ENCODE measurements at places on chromosomes 6 and 20.

DNA sequence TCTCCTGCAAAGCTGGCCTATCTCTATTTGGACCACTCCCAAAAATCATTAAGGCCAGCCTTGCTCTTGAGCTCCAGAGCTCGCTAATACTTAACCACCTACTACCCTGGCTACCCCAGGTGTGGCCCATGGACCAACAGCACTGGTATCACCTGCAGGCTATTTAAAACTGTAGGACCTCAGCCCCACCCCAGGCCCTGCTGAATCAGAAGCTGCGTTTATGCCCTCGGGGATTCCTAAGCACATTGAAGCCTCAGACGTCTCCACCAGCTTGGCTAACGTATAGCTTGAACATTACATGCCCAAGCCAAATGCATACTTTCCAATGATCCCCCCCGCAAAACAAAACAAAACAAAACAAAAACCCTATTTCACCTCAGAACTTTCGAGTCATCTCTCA is 19.7 kb upstream of the SPAG4 start:
- no peak for DNase-seq

GRCh38 chr6:130831607-130832006 is 4.4 kb downstream of the SMLR1 start:
- no peak for DNase-seq

GRCh38 chr20:57212534-57213276 is 53.7 kb downstream of the BMP7 start:
- no peak for DNase-seq

GRCh38 chr20:47524015-47524784 is 22.5 kb downstream of the NCOA3 start:
- DNase-seq, result no peak

- no peak for DNase-seq
Measured at GRCh38 chr20:20628314-20628713, 84.1 kb downstream of the RALGAPA2 start.

GRCh38 chr6:100618351-100618671 is 153.6 kb upstream of the SIM1 start:
- no peak for DNase-seq

DNA sequence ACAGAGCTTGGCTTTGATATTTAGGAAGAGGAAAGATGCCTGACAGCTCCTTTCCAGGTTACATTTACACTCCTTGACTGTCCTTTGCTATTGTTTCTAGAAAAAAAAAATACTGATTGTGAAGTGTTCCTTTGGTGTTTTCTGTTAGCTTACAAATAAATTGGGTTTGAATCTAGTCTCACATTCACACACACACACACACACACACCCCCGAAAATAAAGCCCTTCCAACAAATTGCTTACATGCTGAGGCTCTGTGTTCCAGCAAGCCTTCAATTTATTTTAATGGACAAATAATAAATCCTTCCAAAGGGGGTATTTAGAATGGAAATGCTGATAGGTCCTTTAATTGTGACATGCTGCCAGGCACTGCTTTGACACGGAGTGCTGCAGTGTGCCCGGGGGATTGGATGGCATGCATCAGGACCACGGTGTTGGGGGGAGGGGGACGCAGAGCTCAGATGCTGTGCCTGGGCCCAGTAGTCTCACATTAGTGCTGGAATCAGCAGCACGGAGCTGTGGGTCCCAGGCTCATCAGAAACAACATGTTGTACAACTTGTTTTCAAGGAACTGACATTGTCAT is 199.9 kb downstream of the CD83 start:
- no peak for DNase-seq

GRCh38 chr6:34791164-34791700 is 651 bp upstream of the BLTP3A start:
- DNase-seq, result peak; percentile 58

DNA sequence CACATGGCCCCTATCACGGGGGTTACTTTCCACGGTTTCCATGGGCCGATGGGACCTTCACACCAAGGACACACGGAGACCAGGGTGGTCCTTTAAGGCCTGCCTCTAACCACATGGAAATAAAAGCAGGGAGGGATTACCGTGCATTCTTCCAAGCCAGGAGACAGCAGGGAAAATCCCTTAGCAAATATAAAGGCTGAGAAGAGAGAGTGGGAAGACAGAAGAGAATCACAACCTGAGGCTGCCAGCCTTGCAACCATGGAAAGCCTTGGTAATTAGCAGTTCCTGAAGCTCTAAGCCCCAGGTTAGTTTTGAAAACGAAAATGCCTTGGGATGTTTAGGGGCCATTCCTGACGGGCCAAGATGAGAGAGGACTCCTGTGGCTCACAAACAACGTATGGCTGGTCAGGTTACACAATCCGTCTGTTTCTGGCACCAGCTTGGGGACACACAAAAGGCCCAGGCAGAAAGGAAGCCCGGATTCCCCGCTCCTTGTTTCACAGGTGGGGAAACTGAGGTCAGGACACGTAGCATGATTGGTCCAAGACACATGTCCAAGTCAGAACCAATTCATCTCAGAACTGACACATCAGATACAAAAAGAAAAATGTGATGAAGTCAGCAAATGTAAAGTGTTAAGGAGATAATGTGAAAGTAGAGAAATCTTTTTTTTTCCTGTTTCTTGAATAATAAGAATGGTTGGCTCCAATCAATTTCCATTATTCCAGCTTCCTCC is 2.8 kb downstream of the PREX1 start:
- DNase-seq, result no peak

- DNase-seq, result no peak
Measured at GRCh38 chr6:138726066-138726756, 47.4 kb upstream of the CCDC28A start.

GRCh38 chr6:34182751-34183531 is 37.1 kb upstream of the GRM4 start:
- DNase-seq, result peak; percentile 79

GRCh38 chr20:25247000-25247517 is 826 bp upstream of the PYGB start:
- DNase-seq, result peak; percentile 22

- no peak for DNase-seq
Measured at GRCh38 chr6:46990031-46990644, 52.0 kb downstream of the ADGRF1 start.

DNA sequence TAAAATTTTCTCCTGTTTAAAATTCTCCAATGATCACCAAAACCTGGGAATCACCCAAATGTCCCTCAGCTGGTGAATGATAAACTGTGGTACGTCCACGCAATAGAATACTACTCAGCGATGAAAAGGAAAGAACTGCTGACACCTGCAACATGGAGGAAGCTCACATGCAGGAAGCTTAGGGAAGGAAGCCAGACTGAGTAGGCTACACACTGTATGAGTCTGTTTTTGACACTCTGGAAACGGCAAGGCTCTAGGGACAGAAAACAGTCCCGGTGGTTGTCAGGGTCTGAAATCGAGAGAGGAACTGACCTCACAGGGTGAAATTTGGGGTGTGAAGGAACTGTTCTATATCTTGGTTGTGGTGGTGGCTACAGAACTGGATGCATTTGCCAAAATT is 25.2 kb upstream of the TLDC2 start:
- DNase-seq, result no peak

- DNase-seq, result no peak
Measured at GRCh38 chr6:54847799-54848597, 1.4 kb downstream of the FAM83B start.

- DNase-seq, result no peak
Measured at GRCh38 chr6:127015858-127016257, 102.6 kb upstream of the RSPO3 start.

DNA sequence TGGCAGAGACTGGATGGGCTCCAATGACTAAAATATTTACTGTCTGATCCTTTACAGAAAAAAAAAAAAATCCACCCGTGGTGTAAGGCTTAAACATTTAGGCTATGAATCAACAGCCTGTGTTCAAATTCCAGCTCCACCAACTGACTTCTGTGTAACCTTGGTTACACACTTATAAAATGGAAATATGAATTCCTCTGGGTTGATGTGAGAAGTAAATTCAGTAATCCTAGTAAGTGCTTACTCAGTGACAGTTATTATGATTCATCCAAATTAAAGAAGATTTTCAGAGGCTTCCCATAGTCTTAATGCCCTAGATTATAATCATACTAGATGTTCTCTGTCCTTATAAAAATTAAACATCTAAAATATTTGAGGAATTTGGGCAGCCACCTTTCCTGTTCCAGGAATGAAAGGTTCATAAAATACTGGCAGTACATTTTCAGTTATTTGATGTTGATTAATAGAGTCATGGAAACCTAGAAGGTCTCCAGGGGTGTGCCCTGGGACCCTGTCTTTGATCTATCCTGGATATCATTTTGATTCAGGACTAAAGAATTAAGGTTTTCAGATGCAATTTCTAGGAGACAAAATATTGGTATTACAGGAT is 180.3 kb upstream of the ZNF217 start:
- DNase-seq, result no peak

GRCh38 chr6:3194535-3195419 is 32.7 kb downstream of the TUBB2B start:
- no peak for DNase-seq

- no peak for DNase-seq
Measured at GRCh38 chr6:79208816-79209215, 25.7 kb downstream of the HMGN3 start.

DNA sequence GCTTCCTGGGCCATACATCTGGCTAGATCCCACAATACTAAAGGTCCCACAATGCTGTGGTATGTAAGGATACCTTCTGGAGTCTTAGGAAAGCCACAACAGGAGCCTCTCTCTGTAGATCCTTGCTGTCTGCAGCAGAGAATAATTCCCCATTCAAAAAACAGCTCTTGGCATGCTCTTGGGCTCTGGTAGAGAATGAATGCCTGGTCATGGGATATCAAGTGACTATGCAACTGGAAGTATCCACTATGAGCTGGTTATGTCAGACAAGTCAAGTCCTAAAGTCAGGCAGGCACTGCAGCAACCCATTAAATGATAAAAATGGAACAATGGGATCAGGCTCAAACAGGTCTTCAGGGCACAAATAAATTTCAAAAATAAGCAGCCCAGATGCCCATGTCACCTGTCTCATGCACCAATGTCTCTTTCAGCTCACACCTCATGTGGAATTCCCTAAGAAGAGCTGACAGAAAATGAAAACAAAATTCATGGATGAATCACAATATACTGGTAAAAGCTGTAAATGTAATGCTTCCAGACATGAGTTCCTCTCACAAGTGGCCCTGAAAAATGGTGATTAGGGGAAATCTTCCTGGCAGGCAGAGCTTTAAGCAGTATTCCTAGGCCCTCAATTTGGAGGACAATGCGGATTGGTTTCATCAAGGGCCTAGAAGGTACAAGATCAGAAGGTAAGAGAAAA is 4.3 kb downstream of the AK9 start:
- DNase-seq, result no peak
